ENCODE measurements at places on chromosomes 12 and 14. TPM values are rescaled to one million over a fixed set of nuclear protein-coding genes. Genes with fewer than 3 reads are reported as not detected.
A peak's percentile ranks its signal among the peaks of the same experiment; 100 is the strongest.

Gene PCED1B
- 12.6 TPM for total RNA-seq

Gene ITGB7
- total RNA-seq = 5.8 TPM

Gene IRAK3
- total RNA-seq = 29.7 TPM

Gene GPR68
- 6.3 TPM for total RNA-seq

GRCh38 chr14:69845787-69846186 is 33.4 kb upstream of the SMOC1 start:
- DNase-seq = no peak
- no peaks in the 10 kb centered on the region for H3K4me1 ChIP-seq
- H3K36me3 ChIP-seq = no peaks in the 10 kb centered on the region
- no peak overlapping the region for H3K4me3 ChIP-seq
- no peak overlapping the region for H3K27ac ChIP-seq

DNA sequence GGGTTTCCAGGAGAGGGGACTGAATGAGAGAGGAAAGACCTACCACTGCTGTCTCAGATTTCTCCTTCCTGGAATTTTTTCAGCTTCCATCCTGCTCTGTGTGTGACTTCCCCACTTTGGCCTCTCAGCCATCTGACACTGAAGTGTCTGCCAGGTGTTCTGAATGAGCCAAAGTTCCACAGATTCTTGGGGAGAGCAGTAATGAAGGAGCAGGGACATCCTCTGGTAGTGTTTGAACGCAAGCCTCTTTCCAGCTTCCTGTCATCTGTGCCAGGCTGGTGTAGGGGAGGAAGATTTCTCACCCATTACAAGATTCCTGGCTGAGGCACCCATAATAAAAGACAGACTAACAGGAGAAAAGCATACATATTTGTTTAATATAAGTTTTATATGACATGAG is 141.7 kb upstream of the NRXN3 start:
- no peak overlapping the region for H3K27ac ChIP-seq
- H3K27me3 ChIP-seq = no peaks in the 10 kb centered on the region
- H3K4me3 ChIP-seq = no peak overlapping the region
- DNase-seq = no peak

DNA sequence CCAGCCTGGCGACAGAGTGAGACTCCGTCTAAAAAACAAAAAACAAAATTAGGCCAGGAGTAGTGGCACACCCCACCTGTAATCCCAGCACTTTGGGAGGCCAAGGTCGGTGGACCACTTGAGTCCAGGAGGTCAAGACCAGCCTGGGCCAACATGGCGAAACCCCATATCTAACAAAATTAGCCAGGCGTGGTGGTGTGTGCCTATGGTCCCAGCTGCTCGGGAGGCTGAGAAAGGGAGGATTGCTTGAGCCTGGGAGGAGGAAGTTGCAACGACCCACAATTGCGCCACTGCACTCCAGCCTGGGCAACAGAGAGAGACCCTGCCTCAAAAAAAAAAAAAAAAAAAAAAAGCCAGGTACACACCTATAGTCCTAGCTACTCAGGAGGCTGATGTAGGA is 37.0 kb downstream of the KDM2B start:
- H3K27me3 ChIP-seq = no peaks in the 10 kb centered on the region
- no peak overlapping the region for H3K4me3 ChIP-seq
- no peak overlapping the region for H3K27ac ChIP-seq
- no peaks in the 10 kb centered on the region for H3K4me1 ChIP-seq
- no peaks in the 10 kb centered on the region for H3K36me3 ChIP-seq
- DNase-seq = no peak

DNA sequence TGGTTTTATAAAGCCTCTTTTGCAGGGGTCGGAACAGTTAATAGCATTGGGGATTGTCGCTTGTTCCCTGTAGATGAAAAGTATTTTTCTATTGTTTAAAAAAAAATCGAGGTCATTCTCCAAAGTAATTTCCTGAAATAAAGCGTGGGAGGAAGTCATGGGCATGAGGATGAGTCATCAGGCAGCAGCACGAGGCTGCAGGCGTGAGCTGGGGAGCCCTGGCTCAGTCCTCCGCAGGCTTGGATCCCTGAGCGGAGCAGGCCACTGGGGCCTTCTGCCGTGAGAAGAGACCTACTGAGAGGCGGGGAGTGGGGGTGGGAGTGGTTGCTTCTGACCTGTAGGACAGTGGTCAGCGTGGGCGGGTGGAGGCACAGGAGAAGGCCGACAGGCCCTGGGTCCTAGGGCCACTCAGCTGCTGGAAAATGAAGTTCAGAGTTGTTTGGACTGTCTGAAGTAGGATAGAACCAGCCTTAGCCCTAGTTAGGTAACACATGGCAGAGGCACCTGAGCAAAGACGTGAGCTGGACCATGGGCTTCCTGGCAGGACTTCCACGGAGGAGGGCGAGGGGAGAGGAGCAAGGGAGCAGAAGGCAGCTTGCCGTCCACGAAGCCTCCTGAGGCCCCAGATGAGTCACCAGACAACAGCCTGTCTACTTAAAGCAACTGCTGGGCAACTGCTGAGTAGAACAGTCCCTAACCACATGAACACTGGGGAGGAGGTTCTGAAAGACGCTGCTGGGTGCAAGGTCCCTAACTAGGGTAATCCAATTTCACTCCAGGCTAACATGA is 21.1 kb upstream of the LGALS3 start:
- no peaks in the 10 kb centered on the region for H3K36me3 ChIP-seq
- no peak overlapping the region for H3K4me3 ChIP-seq
- H3K27me3 ChIP-seq = no peaks in the 10 kb centered on the region
- DNase-seq = peak; percentile 95

GRCh38 chr12:65188179-65188701 is 18.9 kb downstream of the LEMD3 start:
- H3K36me3 ChIP-seq = no peaks in the 10 kb centered on the region
- no peaks in the 10 kb centered on the region for H3K27me3 ChIP-seq
- no peak for DNase-seq
- H3K27ac ChIP-seq = no peak overlapping the region

DNA sequence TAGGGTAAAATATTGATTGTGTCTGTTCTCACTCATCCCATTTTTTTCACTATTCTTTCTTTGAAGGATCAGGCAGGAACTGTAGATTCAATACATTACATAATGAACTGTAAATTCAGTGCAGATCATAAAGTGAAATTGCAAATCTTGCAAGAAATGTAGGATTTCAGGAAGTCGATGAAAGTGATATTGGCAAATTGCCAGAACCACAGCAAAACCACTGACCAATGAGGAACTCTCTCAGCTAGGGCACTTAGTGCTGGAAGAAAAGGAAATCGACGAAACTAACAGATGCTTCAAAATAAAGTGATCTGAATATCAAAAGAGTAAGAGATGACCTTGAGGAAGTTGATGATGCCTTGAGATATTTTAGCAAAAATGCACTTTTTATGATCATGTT is 157.6 kb downstream of the AACS start:
- H3K36me3 ChIP-seq = no peaks in the 10 kb centered on the region
- no peaks in the 10 kb centered on the region for H3K27me3 ChIP-seq
- H3K27ac ChIP-seq = no peak overlapping the region
- no peaks in the 10 kb centered on the region for H3K4me1 ChIP-seq

- H3K4me1 ChIP-seq = no peaks in the 10 kb centered on the region
- H3K4me3 ChIP-seq = no peak within 1 kb of the TSS
- DNase-seq = peak; percentile 45
- no peak within 1 kb of the TSS for H3K27ac ChIP-seq
Measured at GRCh38 chr12:52385226-52385702, at the start of gene KRT84. TSS of gene KRT84 (minus strand) at chr12:52385652. CDS start at chr12:52385585, 67 bp downstream.

DNA sequence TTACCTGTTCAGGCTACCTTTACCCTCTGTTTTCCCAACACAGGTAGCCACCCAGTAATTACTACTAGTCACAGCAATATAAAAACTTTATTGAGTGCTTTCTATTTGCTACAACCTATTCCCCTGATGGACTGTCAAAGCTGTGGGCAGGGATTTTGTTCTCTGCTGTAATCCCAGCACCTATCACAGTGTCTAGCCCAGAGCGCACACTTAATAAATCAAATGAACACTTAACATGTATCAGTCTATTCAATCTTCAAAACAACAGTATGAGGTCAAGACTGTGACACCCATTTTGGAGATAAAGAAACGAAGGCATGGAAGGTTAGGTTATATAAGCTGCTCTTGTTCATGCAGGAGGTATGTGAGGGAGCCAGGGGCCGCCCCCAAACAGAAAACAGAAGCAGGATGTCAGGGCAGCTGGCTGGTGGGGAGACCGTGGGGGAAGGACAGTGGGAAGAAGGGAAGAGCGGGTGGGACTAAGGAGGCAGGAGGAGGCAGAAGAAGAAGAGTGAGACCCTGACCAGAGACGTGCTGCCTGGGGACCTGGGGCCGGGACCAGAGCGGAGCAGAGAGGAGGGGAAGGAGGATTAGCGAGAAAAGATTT is 1.7 kb downstream of the TNFRSF1A start:
- no peaks in the 10 kb centered on the region for H3K36me3 ChIP-seq
- no peak for DNase-seq
- peak overlapping the region; percentile 96 for H3K27ac ChIP-seq

- H3K4me3 ChIP-seq = no peak overlapping the region
- H3K36me3 ChIP-seq = no peaks in the 10 kb centered on the region
- no peaks in the 10 kb centered on the region for H3K27me3 ChIP-seq
- H3K27ac ChIP-seq = no peak overlapping the region
- no peaks in the 10 kb centered on the region for H3K4me1 ChIP-seq
Measured at GRCh38 chr12:20142956-20143355, 225.4 kb upstream of the PDE3A start.

DNA sequence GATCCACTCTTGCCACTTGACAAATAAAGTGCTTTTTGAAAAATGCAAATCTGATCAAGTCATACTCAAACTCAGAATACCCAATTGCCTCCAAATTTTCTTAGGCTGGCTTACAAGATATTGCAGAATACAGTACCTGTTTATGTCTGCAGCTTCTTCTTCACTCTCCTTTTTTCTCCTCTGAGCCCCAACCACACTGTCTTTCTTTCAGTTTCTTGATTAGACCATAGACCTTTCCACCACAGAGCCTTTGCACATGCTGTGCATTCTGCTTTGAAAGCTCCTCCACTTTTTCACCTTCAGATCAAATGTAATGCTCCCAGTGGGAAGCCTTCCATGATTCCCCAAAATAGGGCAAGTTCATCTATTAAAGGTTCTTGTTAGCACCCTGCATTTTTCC is 13.9 kb upstream of the GYS2 start:
- H3K4me3 ChIP-seq = no peak overlapping the region
- H3K4me1 ChIP-seq = no peaks in the 10 kb centered on the region
- H3K27me3 ChIP-seq = no peaks in the 10 kb centered on the region
- H3K36me3 ChIP-seq = no peaks in the 10 kb centered on the region
- H3K27ac ChIP-seq = no peak overlapping the region

GRCh38 chr14:91326514-91327249 is 82.2 kb upstream of the GPR68 start:
- no peaks in the 10 kb centered on the region for H3K36me3 ChIP-seq
- peak; percentile 0 for DNase-seq
- H3K27ac ChIP-seq = no peak overlapping the region
- no peak overlapping the region for H3K4me3 ChIP-seq

DNA sequence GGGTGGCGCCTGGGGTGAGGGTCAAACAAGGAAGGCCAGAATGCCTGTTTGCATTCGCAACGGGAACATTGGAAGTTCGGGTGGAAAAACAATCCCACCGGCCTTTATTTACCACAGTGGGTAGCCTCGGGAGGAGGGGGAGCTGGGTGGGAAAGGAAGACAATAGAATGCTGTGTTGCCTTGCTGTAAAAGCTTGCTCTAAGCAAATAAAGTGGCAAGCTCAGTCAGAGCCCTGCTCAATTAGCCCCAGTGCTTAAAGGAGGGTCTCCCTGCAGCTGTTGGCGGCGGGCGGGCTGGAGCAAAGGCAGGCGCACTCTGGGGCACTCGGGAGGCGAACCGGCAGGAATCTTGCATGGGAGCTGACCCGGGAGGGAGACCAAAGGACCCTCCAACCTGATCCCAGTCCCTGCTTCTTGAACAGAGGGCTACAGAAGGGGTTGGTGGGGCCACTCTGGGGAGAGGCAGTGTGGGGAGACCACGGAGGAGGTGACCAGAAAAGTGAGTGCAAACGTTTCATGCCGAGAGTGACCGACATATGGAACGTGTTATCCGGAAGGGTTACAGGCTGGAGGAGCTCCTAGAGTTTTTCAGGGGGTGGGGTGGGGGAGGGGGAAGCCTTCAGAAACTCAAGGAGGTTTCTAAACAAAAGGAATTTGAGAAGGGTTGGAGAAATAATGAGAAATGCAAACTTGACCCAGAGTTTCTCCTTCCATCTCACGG is 48.5 kb downstream of the NTF3 start:
- H3K4me1 ChIP-seq = peaks cover 4% of the 10 kb centered on the region
- no peaks in the 10 kb centered on the region for H3K36me3 ChIP-seq
- H3K27ac ChIP-seq = no peak overlapping the region
- no peaks in the 10 kb centered on the region for H3K27me3 ChIP-seq
